ENCODE measurements at places on chromosomes 7 and 10.

DNA sequence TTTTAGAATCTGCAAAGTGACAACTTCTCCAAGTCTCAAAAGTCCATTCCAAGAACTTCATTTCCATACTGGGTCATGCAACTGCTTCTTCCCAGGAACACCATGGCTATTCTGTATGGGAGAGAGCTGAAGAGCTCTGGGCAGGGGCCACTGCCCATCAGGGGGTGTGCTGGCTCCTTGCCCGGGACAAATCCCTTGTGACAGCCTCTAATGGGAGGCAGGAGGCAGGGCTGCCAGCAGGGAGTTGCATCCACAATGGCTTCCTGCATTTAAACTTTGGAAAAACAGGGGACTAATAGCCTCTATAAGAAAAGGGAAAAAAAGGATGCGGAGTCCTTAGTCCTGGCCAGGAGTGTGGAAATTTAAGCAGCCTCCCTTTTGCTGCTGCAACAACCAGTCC is 18.4 kb upstream of the FRMD4A start:
- no peak for DNase-seq

- DNase-seq: no peak
These were observed 173.7 kb downstream of the POM121L12 start for GRCh38 chr7:53209129-53209528.

GRCh38 chr10:10804998-10805740 is 212.5 kb upstream of the CELF2 start:
- DNase-seq: no peak

DNA sequence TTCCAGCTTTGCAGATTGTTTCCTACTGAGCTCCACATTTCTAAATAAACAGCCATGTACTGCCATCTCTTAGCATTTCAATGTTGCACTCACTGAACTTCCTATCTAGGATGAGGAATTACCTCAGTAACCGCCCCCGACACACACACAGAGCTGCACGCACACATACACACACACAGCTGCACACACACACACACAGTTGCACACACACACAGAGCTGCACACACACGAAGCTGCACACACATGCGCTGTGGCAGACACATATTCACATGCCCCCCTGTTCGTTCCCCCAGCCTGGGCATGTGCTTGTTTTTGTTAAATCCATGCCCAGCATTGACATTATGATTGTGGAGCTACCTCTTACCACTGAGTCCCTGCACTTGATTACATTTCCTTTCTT is 39.6 kb upstream of the CNPY1 start:
- DNase-seq: no peak

GRCh38 chr7:74138334-74138867 is 35.8 kb upstream of the EIF4H start:
- DNase-seq: no peak
